ENCODE measurements at places on chromosomes 7 and 10. TPM values are rescaled to one million over a fixed set of nuclear protein-coding genes. Genes with fewer than 3 reads are reported as not detected.

IDI2 gene
- polyA plus RNA-seq: not detected

DNA sequence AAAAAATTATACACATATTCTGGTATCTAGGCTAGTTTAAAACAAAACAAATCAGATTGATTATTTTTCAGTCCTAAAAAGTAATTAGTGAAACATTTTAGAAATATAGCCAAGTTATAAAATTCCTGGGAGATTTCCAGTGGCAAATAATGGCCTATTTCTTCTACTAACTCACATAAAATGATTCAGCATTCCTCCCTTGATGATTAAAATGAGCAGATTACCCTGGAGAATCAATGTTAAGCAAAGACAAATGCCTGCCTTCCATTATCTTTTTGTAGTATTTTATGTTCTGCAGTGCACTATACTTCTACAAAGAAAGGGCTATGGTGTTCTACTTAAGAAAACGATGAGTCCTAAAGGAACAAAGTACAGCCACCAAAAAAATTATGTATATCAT, 53.6 kb downstream of the PARD3 start:
- DNase-seq: no peak

GRCh38 chr10:89404104-89405047, 10.0 kb upstream of the IFIT5 start:
- DNase-seq: peak; percentile 40

DNA sequence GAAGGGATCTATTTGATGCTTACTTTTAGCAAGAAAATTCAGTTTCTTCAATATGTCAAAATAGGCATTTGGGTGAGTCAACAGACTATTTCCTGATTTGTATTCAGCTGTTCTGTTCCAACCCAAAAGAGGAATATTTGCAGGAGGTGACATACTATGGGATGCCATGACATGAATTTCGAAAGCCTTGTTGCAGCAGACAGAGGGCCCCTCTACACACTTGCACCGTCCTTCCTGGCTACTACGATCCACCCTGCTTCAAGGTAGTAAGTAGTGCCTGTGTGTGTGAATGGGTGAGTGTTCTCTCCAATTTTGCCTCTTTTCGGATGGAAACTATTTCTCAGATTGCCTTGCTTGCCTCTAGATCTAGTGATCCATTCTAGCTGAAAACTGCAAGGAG, 413.0 kb upstream of the ADARB2 start:
- no peak for DNase-seq

DNA sequence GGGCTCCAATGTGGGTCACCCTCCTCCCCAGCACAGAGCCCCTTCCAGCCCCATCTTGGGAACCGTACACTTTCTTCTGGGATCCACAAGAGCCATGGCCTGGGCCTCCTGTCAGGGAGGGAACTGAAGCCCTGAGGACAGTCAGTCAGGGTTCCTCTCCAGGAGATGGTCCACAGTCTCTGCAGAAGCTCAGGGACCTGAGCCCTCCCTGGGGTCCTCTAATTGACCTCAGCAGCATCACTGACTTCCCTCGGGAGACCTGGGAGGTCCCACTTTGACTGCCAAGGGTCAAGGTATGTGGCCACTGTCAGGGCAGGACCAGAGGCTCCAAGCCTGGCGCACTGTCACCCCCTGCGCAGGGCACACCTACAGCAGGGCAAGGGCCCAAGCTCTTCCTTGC, 32.3 kb downstream of the NOD1 start:
- no peak for DNase-seq

GRCh38 chr10:79155301-79156081, 86.7 kb downstream of the ZMIZ1 start:
- no peak for DNase-seq

DNA sequence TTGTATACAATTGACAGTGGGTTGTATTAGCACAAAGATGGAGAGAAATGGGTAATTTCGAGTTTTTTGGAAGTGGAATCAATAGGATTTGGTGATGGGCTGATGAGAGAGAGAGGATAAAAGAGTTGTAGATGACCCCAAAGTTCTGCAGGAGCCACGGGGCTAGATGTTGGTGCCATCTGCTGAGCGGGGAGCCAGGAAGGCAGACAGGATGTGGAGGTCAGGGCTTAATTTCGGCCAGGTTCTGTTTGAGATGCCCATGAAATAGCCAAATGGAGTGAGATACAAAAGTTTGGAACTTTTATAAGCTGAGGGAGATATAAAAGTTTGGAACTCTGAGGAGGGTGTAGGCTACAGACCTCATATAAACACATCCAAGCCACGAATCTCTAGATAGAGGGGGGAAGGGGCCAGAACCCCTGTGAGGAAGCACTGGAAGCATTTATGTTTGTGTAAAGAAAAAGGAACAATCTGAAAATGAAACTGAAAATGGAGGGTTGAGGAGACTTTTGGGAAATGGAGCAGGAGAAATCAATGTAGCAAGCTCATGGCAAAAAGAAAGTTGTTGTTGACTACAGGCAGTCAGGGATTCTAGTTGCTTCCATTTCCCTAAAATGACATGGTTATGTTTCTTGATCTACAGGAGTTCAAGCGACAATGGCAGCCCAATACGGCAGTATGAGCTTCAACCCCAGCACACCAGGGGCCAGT, 2.2 kb downstream of the GIMAP4 start:
- DNase-seq: no peak

DNA sequence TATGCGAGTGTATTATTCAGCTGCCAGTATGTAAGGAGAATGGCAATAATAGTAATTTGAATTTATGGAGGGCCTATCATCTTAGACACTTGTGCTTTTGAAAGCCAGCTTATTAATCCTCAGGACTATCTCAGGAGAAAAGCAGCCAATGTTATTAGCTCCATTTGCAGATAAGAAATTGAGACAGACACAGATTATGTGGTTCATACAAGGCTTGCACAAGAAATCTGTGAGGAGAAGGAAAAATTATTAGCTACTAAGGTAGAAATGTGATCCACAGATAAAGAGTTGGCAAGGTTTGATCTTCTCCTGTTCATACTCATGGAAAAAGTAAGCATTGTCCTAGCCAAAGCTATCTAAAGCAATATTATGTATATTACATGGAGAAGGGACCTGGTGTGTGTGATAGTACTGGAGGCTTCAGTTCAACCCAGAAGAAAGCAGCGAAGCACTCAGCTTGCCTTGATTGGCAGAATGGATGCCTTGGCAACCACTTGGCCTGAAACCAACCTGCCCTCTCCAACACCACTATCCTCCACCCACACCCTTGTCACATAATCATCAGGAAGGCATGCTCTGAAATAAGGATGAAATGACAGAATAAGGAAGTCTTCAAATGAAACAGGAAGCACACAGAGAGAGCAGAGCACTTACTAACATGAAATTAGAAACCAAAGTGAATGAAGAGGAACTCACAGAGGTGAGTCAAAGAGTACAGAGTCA, 18.0 kb downstream of the MACC1 start:
- DNase-seq: no peak

GRCh38 chr7:70701477-70701876, 430.5 kb upstream of the GALNT17 start:
- no peak for DNase-seq

MTG1 gene
- 47.4 TPM for polyA plus RNA-seq

DNA sequence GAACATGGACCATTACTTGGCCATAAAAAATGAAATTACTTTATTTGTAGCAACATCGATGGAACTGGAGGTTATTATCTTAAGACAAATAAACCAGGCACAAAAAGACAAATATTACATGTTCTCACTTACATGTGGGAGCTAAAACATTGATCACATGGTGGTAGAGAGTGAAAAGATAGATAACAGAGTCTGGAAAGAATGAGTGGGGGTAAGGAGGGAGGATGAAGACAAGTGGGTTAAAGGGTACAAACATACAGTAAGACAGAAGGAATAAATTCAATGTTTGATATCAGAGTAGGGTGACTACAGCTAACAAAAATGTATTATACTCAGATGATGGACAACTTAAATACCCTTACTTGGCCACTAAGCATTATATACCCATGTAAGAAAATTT, 100.0 kb upstream of the WNT16 start:
- DNase-seq: no peak

ARHGEF5 gene
- polyA plus RNA-seq: 2.7 TPM

GRCh38 chr10:104922810-104923209, 281.7 kb downstream of the SORCS3 start:
- no peak for DNase-seq

GRCh38 chr10:30384701-30385201, 35.7 kb upstream of the MTPAP start:
- DNase-seq: no peak

DNA sequence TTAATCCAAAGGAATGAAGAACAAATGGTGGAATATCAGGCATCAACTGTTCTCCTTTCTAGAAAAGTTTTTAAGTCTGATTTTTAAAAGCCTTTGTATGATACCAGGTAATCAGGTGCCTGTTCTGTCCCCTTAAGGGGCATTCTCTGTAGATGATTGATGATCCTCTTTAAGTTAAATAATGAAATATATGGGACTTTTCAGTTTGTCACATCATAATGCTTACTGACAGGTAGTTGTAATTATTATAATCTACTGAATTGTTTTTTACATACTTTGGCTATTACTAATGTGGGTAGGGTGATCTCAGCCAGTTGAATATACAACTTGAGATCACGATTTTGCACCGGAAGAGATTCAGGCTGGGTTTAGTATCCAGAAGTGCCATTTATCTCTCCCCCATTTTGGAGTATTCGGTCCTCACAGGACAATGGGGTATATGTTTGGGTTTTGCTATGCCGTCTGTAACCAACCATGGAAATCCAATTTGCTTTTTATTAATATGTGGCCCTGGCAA, 330.2 kb downstream of the BICC1 start:
- DNase-seq: no peak

GRID2IP gene
- 0.18 TPM for polyA plus RNA-seq

DNA sequence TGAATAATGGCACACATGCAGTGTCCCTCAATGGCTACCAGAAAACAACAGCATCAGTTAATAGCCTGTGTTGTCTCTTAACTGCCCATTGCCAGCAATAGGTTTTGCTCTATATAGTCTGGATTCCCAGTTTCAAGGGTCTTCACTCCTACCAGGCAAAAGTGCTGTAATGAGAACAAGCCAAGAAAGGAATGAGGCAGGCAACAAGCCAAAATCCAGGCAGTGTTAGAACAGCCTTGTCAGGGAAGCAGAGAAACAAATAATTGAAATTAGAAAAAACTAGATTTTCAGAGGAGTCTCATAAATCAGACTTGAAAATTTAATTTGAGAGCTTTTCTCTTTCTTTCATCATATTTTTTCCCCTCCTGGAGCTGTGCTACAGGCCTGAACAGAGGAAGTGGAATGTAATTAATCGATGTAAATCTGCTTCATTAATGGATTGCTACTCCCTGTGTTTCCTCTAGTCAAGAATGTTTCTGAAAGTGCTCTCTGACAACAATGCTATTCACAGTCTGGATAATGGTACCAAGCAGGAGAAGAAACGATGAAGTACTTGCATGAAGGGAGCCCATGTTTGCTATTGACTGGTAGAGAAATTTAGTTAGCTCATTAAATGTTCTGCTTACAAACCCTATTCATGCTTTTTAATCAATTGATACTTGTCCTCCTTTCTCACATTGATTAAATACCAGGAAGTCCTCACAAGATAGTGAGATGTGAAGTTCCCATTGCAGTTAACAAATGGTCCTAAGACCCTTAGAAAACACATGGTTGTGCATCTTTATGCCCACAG, 202.0 kb upstream of the LRRTM3 start:
- no peak for DNase-seq
